Osteoblast (primary cell): ENCODE measurements at places on chromosomes 13 and 19.
A peak's percentile ranks its signal among the peaks of the same experiment; 100 is the strongest.

- H3K27ac ChIP-seq: no peak overlapping the region
- DNase-seq: no peak
- no peak overlapping the region for H3K4me3 ChIP-seq
Observed at GRCh38 chr19:28905996-28906395, 307.0 kb downstream of the UQCRFS1 start.

- no peak for DNase-seq
- H3K27me3 ChIP-seq: peaks cover 4% of the 10 kb centered on the region
- no peak overlapping the region for H3K27ac ChIP-seq
- no peaks in the 10 kb centered on the region for H3K36me3 ChIP-seq
Observed at GRCh38 chr13:106630162-106630561, 62.2 kb upstream of the ARGLU1 start.

GRCh38 chr19:4636151-4636717 is 3.1 kb upstream of the TNFAIP8L1 start:
- no peaks in the 10 kb centered on the region for H3K27me3 ChIP-seq
- peak overlapping the region; percentile 73 for H3K4me3 ChIP-seq
- no peaks in the 10 kb centered on the region for H3K36me3 ChIP-seq
- H3K27ac ChIP-seq: no peak overlapping the region
- H3K4me1 ChIP-seq: peaks cover 39% of the 10 kb centered on the region
- peak; percentile 97 for DNase-seq

GRCh38 chr19:12580180-12580694 is 29.0 kb upstream of the ZNF564 start:
- no peaks in the 10 kb centered on the region for H3K4me1 ChIP-seq
- no peaks in the 10 kb centered on the region for H3K27me3 ChIP-seq
- peaks cover 35% of the 10 kb centered on the region for H3K36me3 ChIP-seq
